ENCODE measurements at places on chromosomes 2 and 18. TPM values are rescaled to one million over a fixed set of nuclear protein-coding genes. Genes with fewer than 3 reads are reported as not detected.

The WNT10A gene
- total RNA-seq, result not detected

The GPAT2 gene
- 0.60 TPM for total RNA-seq

The HJURP gene
- total RNA-seq, result 2.3 TPM

The KCNG2 gene
- 0.43 TPM for total RNA-seq

The DOK6 gene
- total RNA-seq, result 1.1 TPM

The CFAP65 gene
- not detected for total RNA-seq

The FAHD2A gene
- 24.7 TPM for total RNA-seq

The IL36G gene
- total RNA-seq, result not detected

The SNTG2 gene
- total RNA-seq, result 0.26 TPM

The MCEE gene
- 19.8 TPM for total RNA-seq

The KCNK3 gene
- total RNA-seq, result under 0.01 TPM

The IL1A gene
- total RNA-seq, result not detected

The ST6GAL2 gene
- under 0.01 TPM for total RNA-seq

The COL6A3 gene
- total RNA-seq, result 35.2 TPM

The CMPK2 gene
- 0.26 TPM for total RNA-seq

The SKA1 gene
- 1.8 TPM for total RNA-seq

The GPATCH11 gene
- total RNA-seq, result 5.1 TPM

The DIPK1C gene
- not detected for total RNA-seq

The NEB gene
- 0.60 TPM for total RNA-seq

The LAMA3 gene
- total RNA-seq, result 13.4 TPM

The SRD5A2 gene
- not detected for total RNA-seq

The PTPRN gene
- total RNA-seq, result not detected

The LYPD6B gene
- total RNA-seq, result 0.11 TPM

The CCDC74A gene
- total RNA-seq, result 1.0 TPM

The UGP2 gene
- total RNA-seq, result 129 TPM

The CCT4 gene
- total RNA-seq, result 125 TPM

The ICOS gene
- 0.09 TPM for total RNA-seq

Data from dermis lymphatic vessel endothelial cell (primary cell).